WTC11 (cell line): ENCODE measurements at places on chromosomes 6 and 20. TPM values are rescaled to one million over a fixed set of nuclear protein-coding genes. Genes with fewer than 3 reads are reported as not detected.

DNA sequence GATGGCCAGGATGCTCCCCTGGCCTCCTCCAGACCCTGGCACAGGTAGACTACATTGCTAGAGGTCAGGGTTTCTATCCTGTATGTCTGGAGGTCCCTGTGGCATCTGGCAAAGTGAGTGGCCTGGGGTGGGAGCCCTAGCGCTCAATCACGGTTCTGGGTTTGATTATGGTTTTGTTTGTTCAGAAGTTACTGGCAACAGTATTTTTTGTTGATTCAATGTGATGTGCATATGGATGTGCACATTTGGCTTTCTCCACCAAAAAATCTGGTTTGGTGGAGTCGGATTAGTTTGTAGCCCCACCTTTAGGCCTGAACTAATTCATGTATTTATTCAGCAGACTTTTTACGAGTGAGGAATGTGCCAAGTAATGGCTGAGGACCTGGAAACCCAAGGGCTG lies 109.7 kb downstream of the VEGFA start:
- DNase-seq: no peak

PDYN gene
- total RNA-seq: 0.14 to 0.28 TPM (median 0.21 TPM) in 3 replicates

DNA sequence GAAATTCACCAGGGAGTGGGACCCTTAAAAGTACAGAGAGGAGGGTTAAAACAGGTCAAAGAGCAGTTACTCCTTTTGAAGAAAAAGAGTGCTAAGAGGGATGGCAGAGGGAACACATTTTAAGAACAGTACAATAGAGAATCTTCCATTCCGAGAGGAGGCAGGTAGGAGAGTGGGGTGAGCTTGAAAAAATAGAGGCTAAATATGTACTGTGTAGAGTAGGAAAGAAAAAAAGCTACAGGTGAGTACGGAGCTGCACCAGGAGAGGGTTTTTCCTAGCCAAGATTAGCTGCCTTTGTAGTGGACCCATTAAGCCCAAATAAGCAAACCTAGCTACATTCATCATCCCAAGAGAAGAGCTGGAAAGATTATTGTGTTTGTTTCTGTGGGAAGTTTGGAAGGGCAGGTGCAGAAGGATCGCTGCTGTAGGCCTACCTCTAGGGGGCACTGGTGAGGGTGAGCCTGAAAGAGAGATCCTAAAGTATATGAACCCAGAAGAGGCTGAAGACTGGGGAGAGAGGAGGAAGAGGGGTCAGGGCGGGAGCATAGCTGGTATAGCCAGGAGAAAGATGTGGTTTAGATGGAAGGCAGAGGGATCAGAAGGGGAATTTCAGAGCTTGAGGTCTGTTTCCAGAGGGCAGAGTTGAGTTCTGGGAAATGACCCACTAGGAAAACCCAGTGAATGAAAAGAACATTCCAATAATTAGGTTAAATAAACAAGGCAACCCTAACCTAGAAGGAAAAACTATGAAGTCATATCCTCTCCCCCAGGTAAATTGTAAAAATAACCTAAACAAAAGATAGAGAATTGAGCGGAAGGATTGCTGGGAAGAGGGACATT lies 50.2 kb upstream of the HINT3 start:
- DNase-seq: peak; percentile 80

GRCh38 chr6:21893793-21894192 lies 300.2 kb downstream of the SOX4 start:
- no peak for DNase-seq

- no peak for DNase-seq
These were observed 75.5 kb upstream of the ELOVL5 start for GRCh38 chr6:53424300-53424699.
